T-cell (primary cell): ENCODE measurements at places on chromosomes 1 and 21. TPM values are rescaled to one million over a fixed set of nuclear protein-coding genes. Genes with fewer than 3 reads are reported as not detected.

DNA sequence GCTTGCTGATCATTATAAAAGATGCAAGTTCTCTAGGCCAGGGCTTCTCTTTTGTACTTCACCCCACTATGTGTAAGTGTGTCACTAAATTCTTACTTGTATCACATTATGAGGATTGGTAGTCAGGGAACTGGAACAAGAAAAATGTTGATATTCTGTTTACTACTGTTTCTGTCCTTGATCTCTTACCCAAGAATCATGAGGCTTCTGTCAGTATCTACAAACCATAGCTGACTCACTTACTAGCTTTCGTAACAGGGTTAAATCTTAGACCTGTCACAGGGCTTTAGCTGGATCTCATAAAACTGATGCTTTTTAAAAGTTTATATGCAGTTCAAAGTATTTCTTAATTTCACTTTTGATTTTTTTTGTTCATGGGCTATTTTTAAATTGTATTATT is 681.2 kb downstream of the PLPP3 start:
- DNase-seq = no peak

DNA sequence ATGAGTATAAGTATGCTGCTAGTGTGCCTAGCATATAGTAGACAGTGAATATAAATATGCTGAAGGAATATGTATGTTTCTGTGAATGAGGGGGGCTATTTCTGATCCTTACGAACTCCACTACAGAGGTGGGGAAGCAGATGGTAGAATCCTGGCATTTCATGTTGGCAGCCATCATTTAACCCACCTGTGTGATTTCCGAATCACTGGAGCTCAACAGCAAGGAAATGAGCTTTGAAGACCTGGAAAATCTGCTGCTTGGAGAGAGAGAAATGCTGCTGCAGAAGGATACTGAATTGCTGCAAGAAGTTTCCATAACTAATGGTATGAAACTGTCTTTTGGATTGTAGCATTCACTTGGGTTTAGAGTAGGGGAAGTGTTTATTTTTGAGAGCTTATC is 83.5 kb downstream of the RABGAP1L start:
- no peak for DNase-seq

DNA sequence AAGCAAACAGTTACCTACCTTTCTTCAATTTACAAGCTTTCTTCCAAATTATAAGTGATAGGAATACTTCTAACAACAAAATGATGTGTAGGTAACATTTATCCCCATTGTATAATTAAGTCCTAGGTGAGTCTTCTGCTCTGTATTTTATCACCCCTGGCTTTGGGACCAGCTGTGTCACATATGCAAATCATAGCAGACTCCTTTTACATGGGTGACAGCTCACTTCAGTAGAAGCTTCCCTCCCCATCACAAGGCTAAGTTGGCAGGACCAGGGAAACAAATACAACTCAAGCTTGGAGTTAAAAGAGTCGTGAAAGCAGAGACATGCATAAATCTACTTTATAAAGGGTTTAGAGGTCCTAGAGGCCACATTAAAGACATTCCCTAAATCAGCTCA is 121.1 kb upstream of the RUNX1 start:
- DNase-seq = no peak

- DNase-seq = no peak
These were observed 7.7 kb downstream of the MROH7 start for GRCh38 chr1:54649130-54649898.

The PIK3C2B gene
- 33.4 TPM for total RNA-seq

The SERTAD4 gene
- total RNA-seq = not detected

GRCh38 chr1:42013881-42014470 is 95.3 kb upstream of the HIVEP3 start:
- no peak for DNase-seq

DNA sequence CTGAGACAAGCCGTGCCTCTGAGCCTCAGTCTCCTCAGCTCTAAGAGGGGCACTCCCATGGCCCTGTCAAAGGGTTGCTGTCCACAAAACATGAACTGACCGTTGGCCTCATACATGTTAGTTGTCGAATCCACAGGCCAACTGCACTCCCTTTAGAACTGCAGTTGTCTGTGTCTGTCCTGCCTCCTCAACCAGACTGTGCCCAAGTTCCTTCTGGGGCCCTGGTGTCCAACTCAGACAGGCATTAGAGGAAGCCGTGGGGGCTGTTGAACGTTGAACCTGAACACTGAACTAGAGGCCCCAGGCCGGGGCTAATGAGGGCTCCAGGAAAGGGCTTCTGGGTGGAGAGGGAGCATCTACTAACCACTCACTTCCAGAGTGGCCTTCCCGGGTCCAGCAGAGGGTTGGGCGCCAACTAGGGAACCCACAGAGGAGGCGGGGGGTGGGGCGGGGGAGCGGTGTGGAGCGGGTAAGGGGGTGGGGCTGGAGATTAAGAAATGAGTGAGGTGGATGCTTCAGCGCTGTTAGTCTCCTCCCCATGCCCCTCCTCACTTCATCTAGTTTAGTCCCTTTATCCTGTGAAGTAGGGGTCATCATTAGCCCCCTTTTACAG is at the start of gene RAB42:
Gene RAB42, plus strand, starts transcription at position 558 of the 613 bp plus-strand sequence. CDS start 247 bp downstream, outside the sequence.
- no peak for DNase-seq

- no peak for DNase-seq
These were observed 111.1 kb downstream of the NEK7 start for GRCh38 chr1:198267921-198268320.

GRCh38 chr1:51322417-51323101 is 7.8 kb downstream of the TTC39A start:
- no peak for DNase-seq

The CRTC2 gene
- total RNA-seq = 151 TPM

GRCh38 chr1:190376044-190376443 is 101.6 kb downstream of the BRINP3 start:
- no peak for DNase-seq

GRCh38 chr1:158362482-158362881 is 8.8 kb downstream of the CD1E start:
- no peak for DNase-seq

The MYOG gene
- total RNA-seq = not detected

- no peak for DNase-seq
These were observed 11.2 kb upstream of the FMOD start for GRCh38 chr1:203361945-203362719.

DNA sequence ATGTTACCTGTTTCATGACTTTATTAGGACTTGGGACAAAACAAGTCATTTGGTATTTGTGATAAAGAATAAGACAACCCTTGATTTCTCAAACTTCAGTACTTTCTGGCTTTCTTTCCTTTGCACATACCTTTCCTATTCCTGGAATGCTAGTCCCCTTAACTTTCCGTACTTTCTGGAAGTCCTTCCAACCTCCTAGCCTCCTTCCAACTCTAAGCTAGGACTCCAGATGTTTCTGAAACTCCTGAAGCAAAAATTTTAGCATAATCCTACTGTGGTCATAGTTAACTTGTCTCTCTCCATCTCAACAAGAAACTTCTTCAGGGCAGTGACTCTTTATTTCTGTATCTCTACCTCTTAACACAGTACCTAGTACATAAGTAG is 19.8 kb upstream of the C1orf105 start:
- no peak for DNase-seq
